ENCODE measurements at places on chromosomes 2 and 18. TPM values are rescaled to one million over a fixed set of nuclear protein-coding genes. Genes with fewer than 3 reads are reported as not detected.

CRIM1 gene
- total RNA-seq, result 51.2 TPM

CYP27C1 gene
- total RNA-seq, result 7.1 TPM

FAM237A gene
- not detected for total RNA-seq

LRP1B gene
- not detected for total RNA-seq

PDE11A gene
- not detected for total RNA-seq

LBX2 gene
- 2.9 TPM for total RNA-seq

MOB1A gene
- total RNA-seq, result 76.2 TPM

KCNG2 gene
- total RNA-seq, result 0.59 TPM

DNA sequence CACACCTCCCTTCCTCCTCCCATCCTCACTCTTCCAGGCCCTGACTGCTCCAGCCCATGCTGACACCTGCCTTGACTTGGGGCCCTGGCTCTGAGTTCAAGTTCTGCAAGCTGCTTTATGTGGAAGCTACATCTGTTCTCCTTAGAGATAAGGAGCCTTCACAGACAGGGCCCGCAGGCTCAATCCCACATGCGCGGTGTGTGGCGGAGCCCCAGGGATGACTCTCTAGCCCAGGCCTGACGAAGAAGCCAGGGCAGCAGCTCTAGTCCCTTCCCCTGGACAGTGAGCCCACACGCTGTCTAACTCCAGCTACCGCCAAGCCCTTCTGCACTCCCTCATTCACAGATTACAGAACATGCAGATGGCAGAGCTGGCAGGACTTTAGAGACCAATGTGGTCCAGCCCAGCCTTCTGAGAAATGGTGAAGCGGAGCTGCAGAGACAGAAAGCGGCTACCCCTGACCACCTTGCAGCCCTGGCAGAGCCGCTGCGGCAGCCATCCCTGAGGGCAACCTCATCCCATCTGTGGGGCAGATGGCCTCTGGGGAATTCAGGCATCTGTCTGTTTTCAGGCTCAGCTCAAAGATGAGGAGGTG lies 304.3 kb downstream of the CELF4 start:
- no peak for DNase-seq

DNA sequence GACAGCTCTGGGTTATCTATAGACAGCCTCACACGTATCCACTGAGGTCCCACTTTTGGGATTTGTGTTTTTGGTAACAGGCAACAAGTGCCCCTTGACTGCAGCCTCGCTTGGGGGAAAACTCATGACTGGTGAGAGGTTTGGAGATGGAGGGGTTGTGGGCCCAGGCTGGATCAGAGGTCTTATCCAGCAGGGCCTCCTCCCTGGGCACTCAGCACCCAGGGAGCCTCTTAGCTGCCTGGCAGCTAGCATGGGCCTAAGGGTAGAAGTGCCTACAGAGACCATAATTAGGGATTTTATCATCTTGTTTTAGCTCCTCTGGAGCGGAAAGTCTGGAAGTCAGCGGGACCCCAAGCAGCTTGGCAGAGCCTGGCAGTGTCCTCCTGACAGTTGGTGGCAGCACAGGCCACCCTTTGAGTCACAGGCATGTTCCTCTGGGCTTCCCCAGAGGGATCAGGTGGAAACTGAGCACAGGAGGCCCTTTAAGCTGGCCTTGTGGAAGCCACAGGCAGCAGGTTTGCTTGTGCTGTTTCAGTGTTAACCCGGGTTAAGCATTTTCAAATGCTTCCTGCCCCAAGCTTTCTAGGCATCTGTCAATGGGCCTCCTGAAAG lies 143.1 kb downstream of the KCTD1 start:
- DNase-seq, result no peak

GRCh38 chr2:69603146-69603743 lies 40.3 kb downstream of the AAK1 start:
- no peak for DNase-seq

DNA sequence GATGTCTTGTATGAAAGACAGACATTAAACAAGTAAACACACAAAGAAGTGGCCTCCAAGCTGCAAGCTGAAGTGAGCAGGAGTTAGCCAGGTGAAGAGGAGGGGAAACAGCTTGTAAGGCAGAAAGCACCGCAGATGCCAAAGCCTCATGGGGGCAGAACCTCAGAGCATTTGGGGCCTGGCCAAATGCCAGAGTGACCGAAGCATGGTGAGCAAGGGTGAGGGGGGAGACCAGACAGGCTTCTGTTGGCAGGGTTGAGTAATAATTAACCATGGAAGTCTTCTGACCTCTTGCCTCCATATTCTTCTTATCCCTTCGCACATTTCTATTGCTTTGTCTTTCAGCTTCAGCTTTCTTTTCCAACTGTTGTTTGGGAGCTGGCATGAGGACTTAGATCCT lies 5.6 kb downstream of the QPCT start:
- DNase-seq, result no peak

DNA sequence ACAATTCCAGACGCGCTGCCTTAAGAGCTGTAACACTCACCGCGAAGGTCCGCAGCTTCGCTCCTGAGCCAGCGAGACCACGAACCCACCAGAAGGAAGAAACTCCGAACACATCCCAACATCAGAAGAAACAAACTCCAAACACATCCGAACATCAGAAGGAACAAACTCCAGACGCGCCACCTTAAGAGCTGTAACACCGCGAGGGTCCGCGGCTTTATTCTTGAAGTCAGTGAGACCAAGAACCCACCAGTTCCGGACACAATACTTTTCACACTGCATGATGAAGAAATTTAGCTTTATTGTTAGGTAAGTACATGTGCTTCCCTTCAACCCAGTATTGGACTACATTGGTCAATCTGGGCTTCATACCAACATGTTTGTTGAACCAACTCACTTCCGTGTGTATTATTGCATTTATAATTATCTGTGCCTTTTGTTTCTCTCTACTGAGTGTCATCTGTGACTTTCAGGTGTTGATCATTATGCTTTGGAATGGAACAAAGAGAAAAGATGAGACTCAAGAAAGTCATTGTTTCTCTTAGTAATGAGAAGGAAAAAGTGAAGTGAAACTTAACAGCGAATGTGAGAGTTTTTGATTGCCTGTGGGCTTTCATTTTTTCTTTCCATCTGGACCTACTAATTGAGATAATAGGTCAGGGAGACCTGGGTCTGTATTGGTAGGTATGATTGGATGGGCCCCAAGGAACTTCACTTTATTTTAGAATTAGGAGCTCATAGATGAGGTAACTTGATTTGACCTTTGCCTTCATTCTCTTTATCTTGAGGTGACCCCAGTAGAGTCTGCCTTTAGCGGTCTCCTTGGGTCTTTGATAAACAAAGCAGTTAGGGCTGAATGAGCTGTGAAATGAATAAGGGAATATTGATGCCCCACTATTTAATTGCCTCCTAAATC lies 76.1 kb upstream of the CAVIN2 start:
- DNase-seq, result no peak

- DNase-seq, result no peak
Observed at GRCh38 chr2:170227507-170227947, 49.6 kb downstream of the MYO3B start.

DNA sequence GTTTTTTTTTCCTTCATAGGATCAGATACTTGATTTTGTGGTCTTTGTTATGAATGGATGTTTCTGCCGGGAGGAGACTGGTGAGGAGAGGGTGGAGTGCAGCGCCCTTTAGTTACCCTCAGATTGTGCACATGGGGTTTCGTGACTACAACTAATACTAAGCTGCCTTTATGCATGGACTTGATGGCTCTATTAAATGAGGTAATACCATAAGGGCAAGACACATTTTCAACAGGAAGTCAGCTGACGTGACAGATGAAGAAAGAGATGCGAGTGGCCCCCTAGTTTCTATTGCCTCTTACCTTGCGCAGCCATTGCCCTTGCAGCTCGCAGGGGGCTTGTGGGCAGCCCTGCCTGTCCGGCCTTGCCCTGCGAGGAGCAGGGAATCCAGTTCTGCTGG lies 24.4 kb downstream of the ZNF407 start:
- DNase-seq, result no peak

Data from uterus (tissue), 4 donors.